ENCODE measurements at places on chromosomes 2 and 18. TPM values are rescaled to one million over a fixed set of nuclear protein-coding genes. Genes with fewer than 3 reads are reported as not detected.

Gene BOD1L2
- polyA plus RNA-seq, result not detected

Gene HOXD13
- not detected for polyA plus RNA-seq

Gene MSH2
- polyA plus RNA-seq, result 29.2 TPM

Gene SSB
- polyA plus RNA-seq, result 146 TPM

Gene ACKR3
- polyA plus RNA-seq, result 3.9 TPM

Gene SLC38A11
- polyA plus RNA-seq, result not detected

Gene CYTIP
- polyA plus RNA-seq, result 127 TPM

GRCh38 chr18:26503382-26503781 is 45.0 kb downstream of the KCTD1 start:
- no peak overlapping the region for H3K27ac ChIP-seq
- DNase-seq, result no peak
- H3K36me3 ChIP-seq, result no peaks in the 10 kb centered on the region
- H3K4me1 ChIP-seq, result no peaks in the 10 kb centered on the region
- H3K27me3 ChIP-seq, result no peaks in the 10 kb centered on the region
- H3K4me3 ChIP-seq, result no peak overlapping the region

DNA sequence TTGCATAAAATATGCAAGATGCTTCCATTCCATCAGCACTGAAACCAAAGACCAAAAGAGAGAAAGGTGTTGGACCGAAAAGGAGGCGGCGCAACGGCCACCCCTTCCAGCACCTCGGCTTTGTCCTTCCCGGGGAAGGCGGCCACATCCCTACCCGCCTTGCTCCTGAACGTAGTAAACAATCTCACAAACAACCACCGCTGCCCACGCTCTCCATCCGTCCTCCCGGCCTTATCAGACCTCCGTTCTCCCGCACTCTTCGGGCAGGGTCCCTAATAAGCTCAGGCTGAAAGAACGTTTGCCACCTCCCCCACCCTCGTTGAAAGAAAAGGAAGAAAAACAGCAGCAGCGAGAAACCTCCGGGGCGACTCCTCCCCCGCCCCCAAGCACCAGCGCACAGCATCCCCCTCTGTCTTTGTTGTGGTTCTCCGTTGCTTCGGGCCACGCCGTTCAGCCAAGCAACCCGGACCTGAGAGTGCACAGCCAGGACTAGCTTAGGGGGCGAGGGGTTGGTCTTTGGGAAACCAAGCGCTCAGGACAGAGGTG is 4.4 kb downstream of the EVX2 start:
- peaks cover 66% of the 10 kb centered on the region for H3K27me3 ChIP-seq
- H3K27ac ChIP-seq, result no peak overlapping the region
- no peak for DNase-seq
- no peaks in the 10 kb centered on the region for H3K36me3 ChIP-seq
- no peak overlapping the region for H3K4me3 ChIP-seq

DNA sequence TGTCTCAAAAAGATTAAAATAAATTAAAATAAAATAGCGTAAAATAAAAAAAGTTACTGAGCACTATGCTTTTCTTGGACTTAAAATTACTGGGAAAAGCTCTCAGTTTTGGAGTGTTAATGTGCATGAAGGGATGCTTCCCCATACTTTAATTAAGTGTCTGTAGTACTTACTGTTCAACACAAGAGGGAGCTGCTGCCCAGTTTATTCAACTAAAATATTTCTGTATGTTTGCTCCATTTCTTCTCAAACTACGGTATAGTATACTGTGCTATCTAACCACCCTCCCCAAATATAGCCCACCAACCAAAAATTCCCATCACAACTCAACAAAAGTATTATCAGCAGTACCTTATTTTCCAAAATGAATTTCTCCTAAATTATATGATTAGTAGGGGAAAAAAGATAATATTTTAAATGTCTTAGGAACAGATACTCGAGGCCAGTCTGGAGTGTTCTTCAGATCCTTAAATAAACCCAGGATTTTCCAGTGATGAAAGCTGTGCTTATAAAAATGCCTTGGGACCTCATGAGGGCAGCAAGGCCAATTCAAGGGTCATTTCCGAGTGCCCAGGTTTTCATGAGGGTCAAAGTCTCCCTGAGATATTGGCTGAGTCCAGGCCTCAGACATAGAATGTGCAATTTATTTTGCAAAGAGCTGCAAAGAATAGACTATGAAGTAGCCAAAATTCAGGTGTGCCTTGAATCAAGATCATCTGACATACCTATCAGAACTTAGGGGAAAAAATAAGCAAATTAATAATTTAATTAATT is 64.1 kb downstream of the CHRNA1 start:
- no peaks in the 10 kb centered on the region for H3K4me1 ChIP-seq
- H3K27me3 ChIP-seq, result peaks cover 4% of the 10 kb centered on the region
- no peak for DNase-seq
- no peaks in the 10 kb centered on the region for H3K36me3 ChIP-seq
- no peak overlapping the region for H3K4me3 ChIP-seq

DNA sequence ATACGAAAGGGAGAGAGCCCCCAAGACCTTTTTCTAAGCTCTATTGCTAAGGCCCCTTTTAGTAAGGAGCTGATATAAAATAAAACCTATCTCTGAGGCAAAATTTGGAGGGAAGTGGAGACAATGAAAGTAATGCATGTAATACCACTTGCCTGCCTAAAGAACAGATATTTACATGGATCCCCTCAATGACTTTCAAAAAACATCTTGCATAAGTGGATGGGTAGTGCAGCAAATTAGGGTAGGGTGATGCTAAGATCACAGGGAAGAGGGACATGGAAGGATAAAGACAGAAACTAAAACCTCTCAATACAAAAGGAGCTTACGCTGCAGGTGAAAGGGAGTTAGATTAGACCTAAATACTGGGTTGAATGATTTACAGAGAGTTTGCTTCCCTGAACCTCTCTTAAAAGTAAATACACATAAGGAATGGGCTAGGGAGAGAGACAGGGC is 1.1 kb downstream of the ZNF513 start:
- H3K27ac ChIP-seq, result peak overlapping the region; percentile 88
- peaks cover 21% of the 10 kb centered on the region for H3K4me1 ChIP-seq

GRCh38 chr2:172181840-172182239 is 79.1 kb upstream of the DLX2 start:
- H3K27ac ChIP-seq, result no peak overlapping the region
- no peaks in the 10 kb centered on the region for H3K4me1 ChIP-seq

GRCh38 chr2:231887756-231888155 is 38.4 kb downstream of the NPPC start:
- H3K27ac ChIP-seq, result no peak overlapping the region
- H3K4me1 ChIP-seq, result no peaks in the 10 kb centered on the region
- H3K36me3 ChIP-seq, result no peaks in the 10 kb centered on the region

DNA sequence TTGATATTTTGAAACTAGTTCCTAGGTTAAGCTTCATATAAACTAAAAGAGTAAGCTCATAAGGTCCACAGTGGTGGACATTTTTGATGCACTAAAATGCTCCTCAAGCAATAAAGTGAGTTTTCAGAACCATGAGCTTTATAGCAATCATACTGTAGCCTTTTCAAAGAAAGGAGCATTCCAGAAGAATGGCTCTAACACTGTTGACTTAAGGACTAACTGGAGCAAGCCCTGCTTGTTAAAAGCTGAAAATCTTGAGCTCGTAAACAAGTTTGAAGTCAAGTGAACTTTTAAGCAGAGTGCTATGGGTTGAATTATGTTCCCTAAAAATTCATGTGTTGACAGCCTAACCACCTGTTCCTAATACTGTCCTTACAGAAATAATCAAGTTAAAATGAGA is 38.0 kb downstream of the KYNU start:
- no peaks in the 10 kb centered on the region for H3K36me3 ChIP-seq
- no peak overlapping the region for H3K4me3 ChIP-seq
- no peaks in the 10 kb centered on the region for H3K27me3 ChIP-seq
- DNase-seq, result no peak
- H3K4me1 ChIP-seq, result no peaks in the 10 kb centered on the region

DNA sequence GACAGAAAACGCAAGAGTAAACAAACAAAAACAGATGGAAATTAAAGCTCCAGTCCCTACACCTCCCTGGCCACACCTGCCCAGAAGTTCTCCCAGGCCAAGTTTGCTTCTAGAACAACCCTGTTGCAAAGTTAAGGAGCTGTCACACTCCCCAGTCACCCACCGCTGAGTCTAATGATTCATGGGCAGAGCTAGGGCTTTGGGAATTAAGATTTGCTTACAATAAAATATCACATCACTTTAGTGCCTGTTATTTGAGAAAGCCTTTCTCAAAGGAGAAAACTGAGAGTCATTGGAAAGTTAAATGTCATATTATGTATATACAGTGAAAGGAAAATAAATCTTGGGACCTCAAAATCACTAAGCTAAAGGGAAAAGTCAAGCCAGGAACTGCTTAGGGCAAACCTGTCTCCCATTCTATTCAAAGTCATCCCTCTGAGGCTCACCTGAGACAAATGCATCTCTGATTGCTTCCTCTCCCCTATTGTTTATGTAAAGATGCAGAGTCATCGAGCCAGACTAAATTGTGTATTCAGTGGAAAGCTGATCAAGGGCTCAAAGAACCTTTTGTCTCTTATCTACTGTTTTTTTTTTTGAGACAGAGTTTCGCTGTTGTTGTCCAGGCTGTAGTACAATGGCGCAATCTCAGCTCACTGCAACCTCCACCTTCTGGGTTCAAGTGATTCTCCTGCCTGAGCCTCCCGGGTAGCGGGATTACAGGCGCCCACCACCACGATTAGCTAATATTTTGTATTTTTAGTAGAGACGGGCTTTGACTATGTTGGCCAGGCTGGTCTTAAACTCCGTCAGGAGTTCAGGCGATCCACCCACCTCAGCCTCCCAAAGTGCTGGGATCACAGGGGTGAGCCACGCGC is 2.8 kb downstream of the CRYGB start:
- no peak overlapping the region for H3K4me3 ChIP-seq
- no peaks in the 10 kb centered on the region for H3K27me3 ChIP-seq

DNA sequence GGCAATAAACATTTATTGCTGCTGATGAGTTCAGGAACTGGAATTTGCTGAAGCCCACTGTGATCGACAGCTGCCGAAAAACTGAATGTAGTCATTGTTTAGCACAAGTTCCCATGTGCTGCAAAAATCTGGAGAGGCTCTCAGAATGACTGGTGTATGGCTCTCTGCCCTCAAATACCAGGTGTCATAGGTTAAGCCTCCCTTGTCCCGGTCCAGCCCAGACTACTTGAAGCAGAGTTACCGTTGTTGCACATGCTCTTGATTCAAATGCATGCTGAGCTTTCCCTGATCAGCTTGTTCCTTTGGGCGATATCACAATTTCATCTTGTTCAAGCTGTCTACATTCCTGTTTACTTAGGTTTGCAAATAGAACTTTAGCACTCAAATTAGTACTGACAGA is 625.2 kb downstream of the CPS1 start:
- H3K4me3 ChIP-seq, result no peak overlapping the region
- H3K4me1 ChIP-seq, result no peaks in the 10 kb centered on the region
- no peak for DNase-seq
- no peaks in the 10 kb centered on the region for H3K27me3 ChIP-seq
- no peaks in the 10 kb centered on the region for H3K36me3 ChIP-seq

- DNase-seq, result no peak
- no peak overlapping the region for H3K4me3 ChIP-seq
- no peaks in the 10 kb centered on the region for H3K4me1 ChIP-seq
- no peaks in the 10 kb centered on the region for H3K27me3 ChIP-seq
- H3K36me3 ChIP-seq, result no peaks in the 10 kb centered on the region
Measured at GRCh38 chr2:200839513-200839912, 24.9 kb downstream of the CLK1 start.

DNA sequence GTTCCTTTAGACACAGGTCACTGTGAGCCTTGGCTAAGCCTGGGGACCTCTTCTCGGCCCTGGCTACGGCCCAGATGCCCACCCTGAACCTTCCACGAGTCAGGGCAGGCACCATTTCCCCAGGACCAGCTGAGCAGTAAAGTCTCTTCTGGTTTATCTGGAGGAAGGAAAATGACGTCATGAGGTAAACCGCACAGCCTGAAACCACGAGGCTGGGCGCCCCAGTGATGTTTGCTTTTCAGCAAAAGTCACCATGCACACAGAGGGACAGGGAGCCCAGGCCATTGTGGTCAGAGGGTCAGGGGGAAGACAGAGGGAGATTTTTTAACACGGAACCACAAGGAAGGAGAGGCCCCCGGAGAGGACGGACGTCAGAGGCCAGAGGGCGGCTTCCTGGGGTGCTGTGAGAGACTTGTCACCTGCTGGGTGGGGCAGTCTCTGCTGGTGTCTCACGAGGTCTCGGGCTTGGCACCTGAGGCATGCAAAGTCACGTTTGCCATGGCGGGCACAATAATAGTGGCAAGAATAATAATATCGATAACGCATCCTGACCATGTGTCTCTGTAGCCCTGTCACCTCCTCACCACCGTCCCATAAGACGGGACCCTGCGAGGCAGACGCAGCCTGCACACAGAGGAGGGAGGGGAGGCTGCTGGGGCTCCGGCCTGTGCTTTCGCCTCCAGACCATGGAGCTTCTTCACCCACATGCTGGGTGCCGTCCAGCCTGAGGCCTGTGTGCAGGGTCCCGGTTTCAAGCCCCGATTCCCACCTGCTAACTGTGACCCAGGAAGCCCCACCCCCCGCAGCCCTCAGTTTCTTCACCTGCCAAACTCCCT is 33.2 kb upstream of the FOSL2 start:
- peak; percentile 93 for DNase-seq
- H3K36me3 ChIP-seq, result no peaks in the 10 kb centered on the region
- peaks cover 43% of the 10 kb centered on the region for H3K4me1 ChIP-seq
- peak overlapping the region; percentile 82 for H3K27ac ChIP-seq

- DNase-seq, result no peak
- no peaks in the 10 kb centered on the region for H3K27me3 ChIP-seq
- H3K4me1 ChIP-seq, result no peaks in the 10 kb centered on the region
- H3K4me3 ChIP-seq, result no peak overlapping the region
Measured at GRCh38 chr2:239355724-239356123, 45.1 kb downstream of the HDAC4 start.

Measured in CD4-positive, CD25-positive, alpha-beta regulatory T cell (primary cell).